ENCODE measurements at places on chromosomes 16 and 17. TPM values are rescaled to one million over a fixed set of nuclear protein-coding genes. Genes with fewer than 3 reads are reported as not detected.

Gene KRT9
- total RNA-seq = not detected

Gene TMEM238L
- total RNA-seq = not detected

Gene TBC1D26
- 1.9 TPM for total RNA-seq

Gene BICDL2
- total RNA-seq = not detected

Gene TBC1D3
- total RNA-seq = not detected

Gene CTRL
- 2.5 TPM for total RNA-seq

Gene EFCAB5
- 0.30 TPM for total RNA-seq

Gene KCNH4
- total RNA-seq = 0.14 TPM

Gene CD300H
- not detected for total RNA-seq

Gene CCL1
- not detected for total RNA-seq

Gene RNF43
- 2.0 TPM for total RNA-seq

Gene NHLRC4
- 0.86 TPM for total RNA-seq

Gene TAT
- not detected for total RNA-seq

Gene LPO
- not detected for total RNA-seq

Gene EVPLL
- not detected for total RNA-seq

Gene PDPR
- 25.8 TPM for total RNA-seq

Gene PRR35
- not detected for total RNA-seq

Gene CCL2
- total RNA-seq = 3.9 TPM

Gene TMC5
- not detected for total RNA-seq

Gene IGSF6
- not detected for total RNA-seq

Gene KRT33B
- total RNA-seq = not detected

Gene C17orf113
- 2.0 TPM for total RNA-seq

Gene EXOC3L1
- 0.44 TPM for total RNA-seq

Gene C17orf78
- total RNA-seq = not detected

Gene SGSM2
- 92.1 TPM for total RNA-seq

Gene TNFRSF13B
- total RNA-seq = not detected

Gene TBC1D3L
- total RNA-seq = 26.9 TPM

Gene EIF5A
- total RNA-seq = 743 TPM

Gene SLC13A2
- total RNA-seq = not detected

Gene SPNS3
- total RNA-seq = not detected

Gene PYCARD
- 3.3 TPM for total RNA-seq

Gene P2RX5
- total RNA-seq = 1.6 TPM

Gene MYH1
- not detected for total RNA-seq

Gene CD300LB
- not detected for total RNA-seq

Gene BEAN1
- 1.5 TPM for total RNA-seq

Gene ENPP7
- total RNA-seq = not detected

Gene MYH8
- total RNA-seq = not detected

Gene NAGS
- total RNA-seq = 0.93 TPM

Gene HOXB8
- total RNA-seq = 19.7 TPM

Gene TUBG2
- total RNA-seq = 20.7 TPM

Gene RCVRN
- total RNA-seq = 0.35 TPM

Gene CACNA1H
- 10.7 TPM for total RNA-seq

Gene FGF11
- total RNA-seq = 6.0 TPM
